ENCODE measurements at places on chromosomes 3 and 15.

- no peak for DNase-seq
Observed at GRCh38 chr3:52268036-52268435, 10.4 kb downstream of the WDR82 start.

GRCh38 chr3:157753787-157754136 lies 250.5 kb upstream of the VEPH1 start:
- no peak for DNase-seq

- no peak for DNase-seq
Observed at GRCh38 chr3:156685198-156685597, 10.8 kb downstream of the TIPARP start.

GRCh38 chr3:14889205-14889604 lies 58.2 kb upstream of the NR2C2 start:
- no peak for DNase-seq

GRCh38 chr15:75573648-75574384 lies 5.3 kb downstream of the PTPN9 start:
- no peak for DNase-seq

Data from hypothalamus (tissue), 51 donors.